Aortic smooth muscle cell (primary cell): ENCODE measurements at places on chromosomes 7 and 10. TPM values are rescaled to one million over a fixed set of nuclear protein-coding genes. Genes with fewer than 3 reads are reported as not detected.

The SPDYE8 gene
- not detected in 2 replicates for total RNA-seq

The TMEM130 gene
- total RNA-seq, result 0.25 and 0.40 TPM in 2 replicates

The CCDC3 gene
- total RNA-seq, result 7.5 and 21.1 TPM in 2 replicates

The RGR gene
- not detected in 2 replicates for total RNA-seq

The ZNF365 gene
- 4.1 and 6.5 TPM in 2 replicates for total RNA-seq

The TWIST1 gene
- 31.2 and 34.0 TPM in 2 replicates for total RNA-seq

The CPA1 gene
- not detected in 2 replicates for total RNA-seq

The GDF2 gene
- total RNA-seq, result not detected in 2 replicates

The FUOM gene
- total RNA-seq, result 6.1 and 9.5 TPM in 2 replicates

The OLAH gene
- total RNA-seq, result under 0.01 TPM in 1 of 2 replicates, not detected in the other

The NEUROG3 gene
- total RNA-seq, result not detected in 2 replicates

The SPDYE9 gene
- total RNA-seq, result not detected in 2 replicates

The TIAL1 gene
- 16.9 and 35.8 TPM in 2 replicates for total RNA-seq

The TCERG1L gene
- total RNA-seq, result not detected in 2 replicates

The MYO1G gene
- total RNA-seq, result under 0.01 TPM in 2 replicates

The MGAM2 gene
- total RNA-seq, result not detected in 2 replicates

The CALHM1 gene
- total RNA-seq, result not detected in 2 replicates

The ZNF12 gene
- 14.4 and 14.5 TPM in 2 replicates for total RNA-seq

The MAGI2 gene
- total RNA-seq, result 4.6 and 10.3 TPM in 2 replicates

The GARIN1A gene
- total RNA-seq, result 0.92 and 1.6 TPM in 2 replicates

The CXCL12 gene
- 814 and 1,285 TPM in 2 replicates for total RNA-seq

The LRRN3 gene
- 12.4 and 42.8 TPM in 2 replicates for total RNA-seq

The OR2A5 gene
- not detected in 2 replicates for total RNA-seq

The UPK3B gene
- 0.19 and 0.26 TPM in 2 replicates for total RNA-seq

The RBM48 gene
- 7.5 and 11.1 TPM in 2 replicates for total RNA-seq

The UTF1 gene
- not detected in 2 replicates for total RNA-seq

The EGR2 gene
- under 0.01 and 0.25 TPM in 2 replicates for total RNA-seq

The SCRN1 gene
- 70.4 and 113 TPM in 2 replicates for total RNA-seq

The TEX47 gene
- total RNA-seq, result not detected in 2 replicates

The SLC39A12 gene
- total RNA-seq, result not detected in 2 replicates

The THSD7A gene
- 1.1 and 1.5 TPM in 2 replicates for total RNA-seq

The CDHR3 gene
- 2.6 and 4.3 TPM in 2 replicates for total RNA-seq

The SYT15B gene
- not detected in 2 replicates for total RNA-seq

The CALCR gene
- total RNA-seq, result not detected in 2 replicates

The GRID2IP gene
- total RNA-seq, result not detected in 2 replicates

The DLX5 gene
- total RNA-seq, result not detected in 2 replicates

The TMEM139 gene
- not detected in 2 replicates for total RNA-seq

The SEC31B gene
- total RNA-seq, result 2.5 and 2.7 TPM in 2 replicates

The CFAP70 gene
- total RNA-seq, result 1.6 and 2.0 TPM in 2 replicates
